CD4-positive, alpha-beta memory T cell (primary cell): ENCODE measurements at places on chromosomes 7 and 10.

DNA sequence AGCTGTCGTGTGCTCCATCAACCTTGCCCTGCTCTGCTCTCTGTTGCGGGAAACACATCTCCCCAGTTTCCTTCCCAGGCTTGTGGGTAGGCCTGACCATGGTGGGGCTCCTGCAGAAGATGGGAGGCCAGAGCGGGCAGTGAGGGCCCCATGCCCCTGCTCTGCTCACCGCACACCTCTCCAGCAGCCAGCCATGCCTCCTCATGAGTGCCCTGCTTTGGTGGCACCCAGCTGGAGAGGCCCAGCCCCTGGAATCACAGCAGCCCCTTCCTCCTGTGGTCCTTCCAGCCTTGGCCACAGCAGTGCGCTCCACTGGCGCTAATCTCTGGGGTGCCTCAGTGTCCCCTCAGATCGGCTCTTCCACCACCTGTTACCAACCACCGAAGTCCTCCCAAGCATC, 4.2 kb upstream of the OPN4 start:
- no peak for DNase-seq

- no peak for DNase-seq
These were observed 56.8 kb downstream of the XRCC2 start for GRCh38 chr7:152619027-152619739.

DNA sequence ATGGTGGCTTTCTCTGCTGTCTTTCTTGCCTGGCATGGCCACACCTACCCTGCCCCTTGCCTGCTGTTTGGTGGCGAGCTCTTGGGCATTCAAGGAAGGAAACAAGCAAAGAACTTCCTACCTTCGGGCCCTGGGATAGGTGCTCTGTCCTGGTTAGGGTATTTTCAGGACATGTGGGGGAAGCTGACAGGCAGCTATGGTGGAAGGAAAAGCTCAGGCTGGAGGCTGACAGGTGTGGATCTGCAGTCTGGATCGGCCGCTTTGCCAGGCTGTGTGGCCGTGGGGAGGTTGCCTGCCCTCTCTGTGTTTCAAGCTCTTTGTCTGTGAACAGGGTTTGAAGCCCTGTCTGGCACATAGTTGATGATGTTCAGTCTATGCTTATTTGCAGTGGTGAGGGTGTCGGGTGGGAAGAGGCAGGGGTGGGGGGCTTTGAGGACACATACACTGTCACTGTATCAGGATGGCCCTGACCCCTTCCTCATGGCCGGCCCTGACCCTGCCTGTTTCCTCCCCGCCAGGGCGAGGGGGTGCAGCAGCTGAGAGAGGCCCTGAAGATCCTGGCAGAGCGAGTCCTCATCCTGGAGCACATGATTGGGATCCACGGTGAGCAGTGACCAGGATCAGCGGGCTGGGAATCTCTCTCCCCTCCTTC, 73.7 kb downstream of the MYL10 start:
- no peak for DNase-seq

- DNase-seq, result peak; percentile 61
These were observed 37.0 kb upstream of the TES start for GRCh38 chr7:116173051-116174028.

GRCh38 chr7:70920876-70921275, 211.1 kb upstream of the GALNT17 start:
- DNase-seq, result no peak

GRCh38 chr7:70389531-70390151, 742.3 kb upstream of the GALNT17 start:
- DNase-seq, result no peak

DNA sequence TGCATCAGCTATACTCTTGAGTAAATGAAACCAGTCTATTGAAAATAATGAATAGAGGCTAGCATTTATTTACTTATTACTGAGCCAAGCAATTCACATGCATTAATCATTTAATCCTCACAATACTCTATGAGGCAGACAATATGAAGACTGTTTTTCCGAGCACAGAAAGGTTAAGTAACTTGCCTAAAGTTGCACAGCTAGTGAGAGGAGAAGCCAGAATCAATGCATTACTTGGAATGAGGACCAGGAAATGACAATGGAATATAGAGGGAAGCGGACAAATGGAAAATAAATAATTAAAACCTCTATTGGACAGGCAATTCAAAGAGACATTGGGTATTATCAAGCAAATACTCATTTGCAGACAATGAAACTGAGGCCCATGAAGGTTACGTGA, 207.6 kb upstream of the PRKCQ start:
- DNase-seq, result no peak

- no peak for DNase-seq
These were observed 139.5 kb downstream of the ST7 start for GRCh38 chr7:117092785-117093184.

DNA sequence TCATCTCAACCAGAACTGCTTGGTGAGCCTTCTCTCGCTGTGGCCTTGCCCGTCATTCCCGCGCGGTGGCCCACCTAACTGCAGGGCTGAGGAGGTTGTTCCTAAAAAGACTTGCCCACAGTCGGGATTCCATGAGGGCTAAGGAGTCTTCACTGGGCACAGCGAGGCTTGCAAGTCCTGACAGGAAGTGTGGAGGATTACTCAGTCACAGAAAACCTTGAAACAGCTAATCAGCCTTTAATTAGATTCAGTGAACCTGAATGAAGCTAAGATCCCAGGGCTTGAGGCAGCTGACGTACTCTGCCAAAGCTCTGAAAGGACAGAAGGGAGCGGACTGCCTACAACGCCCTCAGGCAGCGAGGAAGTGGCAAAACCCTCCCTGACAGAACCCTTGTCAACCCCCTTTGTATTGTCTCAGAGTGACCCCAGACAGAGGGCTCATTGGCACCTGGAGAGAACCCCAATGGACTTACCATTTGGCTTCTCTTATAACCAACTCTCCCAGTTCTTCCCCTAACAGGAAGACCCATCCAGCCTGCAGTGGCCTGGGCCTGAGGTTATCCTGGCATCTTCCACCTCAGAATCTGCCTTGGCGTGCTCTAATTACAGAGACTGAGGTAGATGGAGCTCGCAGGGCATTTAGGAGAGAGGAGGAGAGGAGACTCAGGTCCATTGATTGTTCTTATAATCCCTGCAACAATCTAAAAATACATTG, 2.5 kb upstream of the LAMB4 start:
- DNase-seq, result no peak

DNA sequence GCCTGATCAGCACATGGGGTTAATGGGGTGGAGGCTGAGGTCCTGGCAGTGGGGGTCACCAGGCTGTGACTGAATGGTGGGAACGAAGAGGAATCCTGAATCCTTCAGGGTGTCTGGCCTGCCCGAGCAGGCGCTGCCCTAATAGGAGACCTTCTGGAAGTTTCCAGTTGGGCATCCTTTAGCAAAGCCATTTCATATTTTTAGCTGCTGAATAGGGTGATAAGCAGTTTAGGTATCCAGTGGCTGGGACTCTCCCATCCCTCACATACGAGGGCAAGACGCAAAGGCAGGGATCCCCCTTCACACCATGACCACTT, 159.3 kb downstream of the SH3PXD2A start:
- no peak for DNase-seq

DNA sequence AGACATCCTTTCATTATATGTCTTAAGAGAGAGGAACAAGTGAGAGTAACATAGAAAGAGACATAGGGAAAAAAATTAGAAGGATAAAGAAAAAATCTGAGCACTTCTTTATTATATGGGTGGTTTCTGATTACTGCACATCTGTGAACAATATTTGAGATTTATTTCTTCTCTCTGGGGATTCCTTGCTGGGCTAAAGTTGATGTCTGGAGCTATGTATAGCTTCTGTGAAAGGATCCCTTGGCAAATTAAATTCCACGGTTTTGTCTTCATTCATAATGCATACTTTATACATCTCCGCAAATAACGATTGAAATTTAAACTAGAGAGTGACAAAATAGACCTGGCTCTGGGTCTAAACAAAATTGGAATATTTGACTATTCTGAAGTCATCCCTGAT, 232.2 kb upstream of the CTBP2 start:
- no peak for DNase-seq

GRCh38 chr7:51764976-51765375, 448.4 kb upstream of the COBL start:
- no peak for DNase-seq

GRCh38 chr7:30363778-30364563, 79.6 kb downstream of the ZNRF2 start:
- no peak for DNase-seq

DNA sequence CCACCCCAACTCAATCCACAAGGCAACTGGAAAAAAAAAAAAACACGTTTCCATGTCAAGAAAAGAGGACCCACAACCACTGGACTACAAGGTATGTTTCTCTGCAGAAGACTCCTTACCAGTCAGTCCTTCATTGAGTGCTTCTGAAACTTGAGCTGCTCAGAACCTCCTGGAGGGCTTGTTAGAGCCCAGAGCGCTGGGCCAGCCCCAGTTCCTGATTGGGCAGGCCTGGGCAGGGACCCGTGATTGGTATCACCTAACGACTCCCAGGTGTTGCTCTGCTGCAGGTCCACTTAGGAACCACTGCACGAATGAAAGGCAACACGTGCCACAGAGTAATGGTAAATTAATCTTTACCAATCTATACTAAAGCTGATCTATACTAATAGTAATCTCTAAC, 473 bp upstream of the CCDC201 start:
- DNase-seq, result no peak

DNA sequence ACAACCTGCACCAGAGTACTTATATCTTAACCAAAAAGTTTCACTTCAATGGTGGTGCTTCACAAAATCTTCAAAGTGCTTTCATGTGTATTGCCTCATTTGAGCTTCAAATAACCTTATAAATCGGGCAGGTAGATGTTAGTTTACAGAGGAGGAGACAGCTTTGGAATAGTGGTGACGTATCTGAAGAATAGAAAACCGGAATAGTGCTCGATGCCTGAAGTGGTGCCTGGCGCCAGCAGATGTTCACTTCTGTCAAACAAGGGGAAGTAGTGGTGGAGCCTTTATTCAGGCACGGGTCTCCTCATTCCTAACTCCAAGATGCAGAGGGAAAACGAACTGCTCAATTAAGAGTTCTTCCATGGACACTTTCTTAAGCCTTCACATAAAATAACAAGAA, 58.1 kb downstream of the NHLRC2 start:
- DNase-seq, result no peak

DNA sequence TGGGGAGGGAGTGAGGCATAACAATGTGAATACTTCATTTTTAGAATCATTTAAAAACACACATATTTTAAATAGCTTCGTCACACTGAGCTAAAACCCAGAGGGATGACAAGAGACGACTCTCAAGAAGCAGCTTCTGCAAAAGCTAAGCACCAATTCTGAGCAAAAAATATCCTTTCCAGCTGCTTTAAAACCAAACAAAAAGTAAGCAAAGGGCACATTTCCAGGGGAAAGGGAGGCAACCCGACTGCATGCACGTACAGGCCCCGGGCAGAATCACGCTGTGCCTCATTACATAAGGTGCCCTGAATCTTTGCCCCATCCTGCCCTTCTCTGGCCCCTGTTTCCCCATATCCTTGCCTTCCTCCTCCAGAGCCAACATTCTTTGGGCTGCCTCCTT, 78.4 kb downstream of the DGKI start:
- DNase-seq, result no peak

- no peak for DNase-seq
These were observed 316.8 kb upstream of the MTPN start for GRCh38 chr7:136293841-136294391.

DNA sequence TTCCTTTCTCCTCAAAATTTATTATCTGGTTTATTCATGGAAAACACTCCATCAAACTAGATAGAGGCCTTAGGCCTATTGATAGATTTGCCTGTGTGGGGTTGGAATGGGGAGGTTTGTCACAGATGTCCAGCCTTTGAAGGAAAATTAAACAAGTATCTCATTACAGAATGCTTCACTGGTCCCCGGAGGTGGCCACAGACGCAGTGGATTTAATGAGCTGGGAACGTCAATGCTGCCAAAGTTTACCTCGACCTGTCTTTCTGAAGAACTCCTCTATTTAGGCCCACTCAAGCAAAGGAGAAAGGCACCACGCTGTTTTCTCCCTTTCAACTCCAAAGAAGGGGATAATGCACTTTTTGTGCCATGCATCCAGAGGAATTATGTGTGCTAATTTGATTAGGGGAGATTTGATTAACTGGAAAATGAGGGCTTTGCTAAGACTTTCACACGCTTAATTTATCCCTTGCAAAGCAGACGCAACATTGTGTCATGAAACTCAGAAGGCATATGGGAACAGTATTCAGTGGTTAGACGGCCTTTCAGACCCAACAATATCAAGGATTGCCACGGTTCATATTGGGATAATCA, 558.8 kb upstream of the GALNT17 start:
- no peak for DNase-seq

- DNase-seq, result no peak
These were observed 131.2 kb downstream of the GFRA1 start for GRCh38 chr10:116141855-116142254.

DNA sequence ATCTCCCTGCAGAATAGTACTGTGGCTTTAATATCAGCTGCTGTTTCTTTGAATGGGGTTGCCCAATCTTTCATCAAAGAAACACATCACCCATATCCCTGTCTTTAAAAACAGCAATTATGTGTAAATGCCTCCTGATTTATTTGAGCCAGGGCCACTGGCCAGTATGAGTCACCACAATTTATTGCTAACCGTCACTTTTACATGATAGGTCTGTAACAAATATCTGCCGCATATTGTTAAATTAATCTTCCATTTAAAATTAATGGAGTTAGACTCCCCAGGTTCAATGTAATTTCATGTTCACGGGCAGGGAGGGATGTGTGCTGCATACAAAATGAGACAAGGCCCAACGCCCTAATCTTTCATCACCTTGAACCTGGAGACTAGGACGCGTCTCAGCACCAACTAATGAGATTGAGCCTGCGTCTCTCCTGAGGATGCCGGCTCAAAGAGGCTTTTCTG, 673.4 kb downstream of the AUTS2 start:
- DNase-seq, result no peak

GRCh38 chr7:155653803-155654202, 9.3 kb downstream of the RBM33 start:
- DNase-seq, result no peak

DNA sequence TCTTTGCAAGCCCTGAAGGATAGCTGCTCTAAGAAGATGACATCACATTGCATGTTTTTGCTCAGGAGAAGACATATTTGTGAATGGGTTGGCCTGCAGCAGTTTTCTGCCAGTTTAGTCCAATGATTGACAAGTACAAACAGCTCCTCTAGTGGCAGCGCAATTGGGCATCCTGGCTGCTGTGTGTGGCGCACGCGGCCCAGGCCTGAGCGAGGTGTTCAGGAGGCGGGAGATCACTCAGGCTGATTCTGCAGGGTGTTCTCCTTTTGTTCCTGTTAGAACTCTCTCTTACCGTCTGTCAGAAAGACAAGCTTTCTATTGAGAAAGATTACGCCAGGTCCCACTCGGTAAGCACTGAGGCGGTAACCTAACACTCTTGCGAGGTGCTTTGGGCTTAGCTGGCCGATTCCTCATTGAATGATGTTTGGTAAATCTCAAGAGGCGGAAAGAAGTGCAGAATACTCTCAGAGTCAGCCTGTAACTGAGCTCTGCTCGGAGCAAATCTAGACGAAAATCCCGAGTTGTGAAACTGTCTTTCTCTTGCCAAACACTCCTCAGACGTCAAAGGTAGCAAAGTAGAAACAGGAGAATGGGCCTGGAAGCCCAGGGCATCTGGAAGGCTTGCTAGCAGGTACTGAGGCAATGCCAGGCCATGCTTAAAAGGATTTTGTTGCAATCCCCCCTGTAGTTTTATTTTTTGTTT, 219.2 kb upstream of the BMPER start:
- DNase-seq, result no peak

- no peak for DNase-seq
These were observed 10.4 kb downstream of the PAX2 start for GRCh38 chr10:100755821-100756220.

GRCh38 chr10:22016046-22016705, 12.6 kb upstream of the DNAJC1 start:
- DNase-seq, result no peak
